Stimulated activated CD4-positive, alpha-beta T cell treated with anti-CD3 and anti-CD28 coated beads, Interleukin-1b, Interleukin-23, amount 100 ng/mL, for 24 hours (primary cell): ENCODE measurements at places on chromosomes 2 and 18.

DNA sequence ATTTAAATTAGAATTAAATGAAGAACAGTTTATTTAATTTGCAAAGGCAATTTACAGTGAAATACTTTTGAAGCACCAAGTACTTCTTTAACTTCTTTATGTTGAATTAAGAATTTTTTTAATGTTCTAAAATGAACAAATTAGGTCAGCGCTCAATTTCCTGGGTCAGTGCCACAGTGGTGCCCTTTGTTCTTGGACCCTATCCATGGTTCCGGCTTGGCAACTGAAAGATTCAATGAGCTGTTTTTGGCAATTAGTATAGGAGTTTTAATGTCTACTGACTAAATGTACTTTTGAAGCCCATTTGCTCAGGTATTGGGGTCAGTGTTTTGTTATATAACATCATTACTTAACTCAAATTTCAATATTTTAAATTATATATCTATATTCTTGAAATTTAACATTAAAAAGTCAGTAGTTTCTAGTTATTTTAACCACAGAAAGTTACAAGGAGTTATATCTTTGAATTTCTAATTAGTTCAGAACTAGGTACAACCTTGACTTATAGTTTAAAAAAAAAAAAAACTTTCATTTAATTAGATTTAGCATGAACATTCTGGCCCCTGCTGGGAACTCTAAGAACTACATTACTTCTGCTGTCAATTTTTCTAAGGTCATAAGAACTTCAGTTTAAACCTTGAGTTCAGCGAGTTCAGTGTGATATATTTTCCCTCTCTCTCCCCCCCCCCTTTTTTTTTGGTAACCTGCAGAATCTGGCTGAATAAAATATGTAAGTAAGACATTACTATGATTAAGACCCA, 7.6 kb upstream of the MSTN start:
- no peak for DNase-seq

- DNase-seq: no peak
Observed at GRCh38 chr2:38540580-38541286, 62.0 kb downstream of the HNRNPLL start.

DNA sequence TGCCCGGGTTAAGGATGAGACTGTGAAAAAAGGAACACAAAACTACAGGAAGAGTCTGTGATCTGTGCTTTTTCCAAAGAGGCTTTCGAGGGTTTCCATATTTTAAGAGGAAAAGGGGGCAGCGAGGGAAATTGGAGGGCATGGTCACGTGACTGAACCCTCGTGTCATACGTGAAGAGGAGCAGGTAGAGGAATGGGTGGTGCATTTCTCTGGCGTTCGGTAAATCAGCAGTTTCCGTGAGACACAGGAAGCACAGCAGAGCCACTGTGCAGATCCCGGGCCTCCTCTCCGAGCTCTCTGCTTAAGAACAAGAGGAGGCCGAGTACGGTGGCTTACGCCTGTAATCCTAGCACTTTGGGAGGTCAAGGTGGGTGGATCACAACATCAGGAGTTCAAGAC, 219.7 kb downstream of the NDUFA10 start:
- DNase-seq: no peak

DNA sequence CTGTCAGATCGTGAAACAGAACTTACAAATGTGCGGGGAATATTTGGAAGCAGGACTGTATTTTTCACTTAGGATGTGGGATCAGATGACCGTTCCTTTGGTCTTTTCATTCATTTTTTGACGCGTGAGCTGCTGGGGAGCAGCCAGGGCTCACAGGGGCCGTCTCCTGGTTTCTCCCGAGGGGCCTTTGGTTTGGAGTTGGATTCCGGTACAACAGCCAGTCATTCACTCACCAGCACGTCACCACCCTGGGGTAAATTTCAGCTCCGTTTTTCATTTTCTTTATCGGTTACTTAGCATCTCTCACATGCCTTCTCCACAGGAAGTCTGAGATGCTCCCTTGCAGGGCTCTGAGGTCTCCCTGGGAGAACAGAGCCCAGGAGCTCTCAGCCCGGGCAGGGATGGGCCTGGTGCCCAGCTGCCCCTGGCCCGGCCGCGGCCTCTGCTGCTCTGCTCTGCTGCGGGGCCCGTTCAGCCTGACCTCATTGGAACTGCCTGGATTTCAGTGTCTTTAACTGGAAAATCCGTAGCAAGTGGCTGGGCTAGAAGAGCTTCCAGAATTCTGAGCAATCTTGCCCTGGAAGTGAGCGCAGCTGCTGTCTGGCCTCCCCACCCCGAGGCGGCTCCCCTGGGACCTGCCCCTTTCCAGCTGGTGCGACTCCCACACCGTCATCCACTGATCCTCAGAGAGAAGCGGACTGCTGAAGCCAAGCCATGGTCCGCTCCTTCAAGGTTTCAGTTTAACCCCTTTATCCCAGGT, 335.6 kb downstream of the EIPR1 start:
- no peak for DNase-seq

DNA sequence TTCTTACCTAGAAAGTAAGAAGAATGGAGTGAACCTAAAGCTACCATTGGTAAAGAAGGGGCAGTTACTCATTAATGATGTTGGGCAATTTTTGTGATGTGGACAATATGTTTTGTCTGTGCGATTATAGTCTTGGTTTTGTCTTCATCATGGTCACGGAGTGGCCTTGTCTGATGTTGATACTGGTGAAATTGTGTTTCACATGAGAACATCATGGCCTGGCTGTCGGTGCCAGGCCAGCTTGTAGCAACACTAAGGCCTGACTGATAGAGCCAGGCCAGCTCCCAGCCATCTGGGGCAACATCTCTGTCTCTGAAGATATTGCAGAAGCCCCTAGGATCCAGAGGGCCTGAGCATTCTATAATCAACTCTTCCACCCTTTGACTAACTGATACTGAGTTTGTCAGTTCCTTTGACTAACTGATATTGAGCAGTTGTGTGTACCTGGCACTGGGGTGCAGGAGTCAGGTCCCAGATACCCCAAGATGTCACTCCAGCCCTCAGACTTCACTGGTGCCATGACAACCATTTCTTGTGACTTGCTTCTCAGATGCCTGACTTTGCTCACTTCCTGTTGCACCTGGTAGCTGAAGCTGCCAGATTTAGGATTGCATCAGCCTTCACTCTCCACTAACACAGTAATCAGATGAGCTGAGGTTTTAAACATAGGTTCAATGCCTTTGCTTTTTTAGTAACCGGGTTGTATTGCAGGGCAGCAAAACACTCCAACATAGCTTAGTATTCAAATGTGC, 62.5 kb downstream of the RPIA start:
- no peak for DNase-seq

GRCh38 chr2:156437272-156437930, 1.2 kb downstream of the GPD2 start:
- DNase-seq: no peak

DNA sequence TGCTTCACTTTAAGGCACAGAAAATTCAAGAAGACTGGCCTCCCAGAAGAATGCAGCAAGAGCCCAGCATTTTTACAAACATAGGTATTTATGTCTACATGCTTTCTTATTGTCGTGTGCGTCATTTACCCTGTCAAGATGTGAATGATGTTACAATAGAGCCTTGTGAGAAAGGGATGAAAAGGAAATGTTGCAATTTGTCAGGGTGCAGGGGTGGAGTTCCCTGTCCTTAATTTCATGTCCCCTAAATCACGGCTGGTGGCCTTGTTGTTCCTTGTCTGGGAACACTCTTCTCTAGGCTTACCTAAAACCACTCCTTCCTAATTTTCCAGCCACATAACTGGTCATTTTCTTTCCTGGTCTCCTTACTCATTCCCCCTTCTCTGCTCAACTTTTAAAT, 194.2 kb downstream of the TXNL1 start:
- DNase-seq: no peak
